ENCODE measurements at places on chromosomes 16 and 17.

DNA sequence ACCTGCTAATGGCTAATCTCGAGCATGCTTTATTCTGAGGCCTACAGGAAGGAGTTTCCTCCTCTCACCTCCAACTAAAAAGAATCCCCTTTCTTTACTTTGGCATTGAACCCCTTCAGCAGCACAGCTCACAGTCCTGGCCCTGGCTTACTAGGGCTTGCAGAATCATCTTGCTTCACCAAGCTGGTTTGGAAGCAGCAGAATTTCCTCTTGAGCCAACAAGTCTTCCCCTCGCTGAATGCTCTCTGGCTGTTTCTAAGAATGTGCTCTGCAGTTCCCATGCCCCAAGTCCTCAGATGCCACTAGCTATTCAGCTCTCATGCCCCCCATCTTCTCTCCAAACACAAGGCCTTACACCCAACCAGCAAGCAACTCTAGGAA is 271.2 kb downstream of the NTN1 start:
- DNase-seq = no peak

- DNase-seq = no peak
Observed at GRCh38 chr17:8052256-8053252, 13.7 kb downstream of the ALOX15B start.

DNA sequence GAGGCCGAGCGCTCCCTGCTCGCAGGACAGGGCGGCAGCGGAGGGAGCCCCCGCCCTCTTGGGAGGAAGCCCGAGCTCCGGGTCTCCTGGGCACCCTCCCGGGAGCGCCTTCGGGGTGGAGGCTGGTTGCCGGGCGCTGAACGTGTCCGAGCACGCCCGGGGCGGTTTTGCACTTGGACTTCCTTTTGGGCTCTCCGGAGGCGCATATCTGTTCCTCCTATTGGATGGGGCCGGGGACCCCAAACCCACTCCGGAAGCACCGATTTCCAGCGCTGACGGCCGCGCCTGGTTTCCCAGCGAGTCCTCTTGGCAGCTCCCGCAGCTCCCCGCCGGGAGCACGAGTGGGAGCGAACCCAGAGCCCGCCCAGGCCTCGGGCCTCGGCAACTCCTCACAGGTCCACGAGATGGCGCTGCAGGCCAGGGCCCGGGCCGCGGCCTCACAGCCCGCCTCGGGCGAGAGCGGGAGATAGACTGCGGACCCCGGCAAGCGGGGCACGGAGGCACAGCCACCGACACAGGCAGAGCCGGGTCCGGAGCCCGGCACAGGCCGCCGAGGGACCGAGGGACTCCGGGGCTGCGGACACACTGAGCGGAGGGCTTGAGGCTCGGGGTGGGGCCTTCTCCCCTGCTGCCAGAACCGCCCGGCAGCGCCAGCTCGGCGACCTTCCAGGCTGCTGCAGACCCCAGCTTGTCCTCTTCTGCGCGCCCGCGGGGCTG is 12.7 kb downstream of the TBX2 start:
- DNase-seq = peak; percentile 78

DNA sequence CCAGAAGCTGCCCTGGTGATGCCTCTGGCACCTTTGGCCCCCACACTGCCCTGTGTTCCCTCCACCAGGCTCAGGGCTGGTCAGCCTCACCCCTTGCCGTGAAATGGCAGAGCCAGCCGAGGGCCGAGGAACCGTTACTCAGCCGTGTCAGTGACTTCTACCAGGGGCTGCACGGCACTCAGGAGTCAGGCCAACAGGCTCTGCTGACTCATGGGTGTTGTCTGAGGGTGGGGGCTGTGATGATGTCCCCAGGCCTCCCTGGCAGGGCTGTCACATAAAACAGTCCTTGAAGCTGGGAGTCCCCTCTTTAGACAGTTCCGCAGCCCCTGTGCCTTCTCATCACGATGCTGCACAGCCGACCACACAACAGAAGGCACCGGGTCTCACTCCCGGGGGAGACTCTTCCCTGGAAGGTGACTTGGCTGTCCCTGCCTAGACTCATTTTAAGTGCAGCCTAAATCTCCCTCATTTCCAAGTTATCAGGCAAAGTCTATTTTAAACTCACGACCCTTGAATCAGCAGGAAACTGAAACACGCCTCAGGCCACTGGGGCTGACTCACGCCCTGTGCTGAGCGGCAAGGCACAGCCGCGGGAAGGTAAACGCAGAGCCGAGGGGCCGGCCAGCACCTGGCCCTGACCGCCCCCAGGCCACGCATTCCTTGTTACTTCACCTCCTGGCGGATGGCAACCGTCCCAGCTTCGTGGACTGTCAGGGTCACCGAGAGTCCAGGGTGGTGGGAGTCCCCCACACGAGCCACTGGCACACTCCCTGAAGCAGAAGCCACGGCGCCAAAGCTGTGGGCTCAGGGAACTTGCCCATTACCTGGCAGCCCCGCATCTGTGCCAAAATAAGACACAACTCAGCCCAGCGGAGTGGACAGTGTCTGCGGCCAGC is 102.6 kb downstream of the ZNF778 start:
- DNase-seq = no peak

- DNase-seq = no peak
Observed at GRCh38 chr16:11507991-11508390, 78.7 kb downstream of the LITAF start.

GRCh38 chr16:14121872-14122271 is 50.8 kb downstream of the MRTFB start:
- DNase-seq = no peak

DNA sequence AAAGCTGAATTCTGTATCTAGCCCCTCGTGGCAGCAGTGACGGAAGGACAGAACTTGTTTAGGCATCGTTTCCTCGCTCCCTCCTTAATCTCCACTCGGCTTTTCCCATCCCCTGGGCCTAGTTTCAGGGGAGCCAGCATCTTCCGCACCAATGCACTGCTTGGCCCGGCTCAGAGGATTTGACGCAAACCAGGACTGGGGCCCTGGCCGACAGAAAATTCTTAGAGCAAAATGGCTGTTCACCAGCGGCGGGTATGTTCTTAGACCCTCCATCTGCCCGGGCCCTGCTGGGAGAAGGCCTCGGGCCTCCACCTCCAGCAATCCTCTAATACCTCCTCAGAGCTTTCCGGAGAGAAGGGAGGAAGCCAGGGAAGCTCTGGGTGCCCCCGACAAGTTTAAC is 54.6 kb downstream of the TBC1D16 start:
- DNase-seq = no peak

GRCh38 chr16:55048745-55049144 is 118.1 kb downstream of the IRX5 start:
- DNase-seq = no peak

DNA sequence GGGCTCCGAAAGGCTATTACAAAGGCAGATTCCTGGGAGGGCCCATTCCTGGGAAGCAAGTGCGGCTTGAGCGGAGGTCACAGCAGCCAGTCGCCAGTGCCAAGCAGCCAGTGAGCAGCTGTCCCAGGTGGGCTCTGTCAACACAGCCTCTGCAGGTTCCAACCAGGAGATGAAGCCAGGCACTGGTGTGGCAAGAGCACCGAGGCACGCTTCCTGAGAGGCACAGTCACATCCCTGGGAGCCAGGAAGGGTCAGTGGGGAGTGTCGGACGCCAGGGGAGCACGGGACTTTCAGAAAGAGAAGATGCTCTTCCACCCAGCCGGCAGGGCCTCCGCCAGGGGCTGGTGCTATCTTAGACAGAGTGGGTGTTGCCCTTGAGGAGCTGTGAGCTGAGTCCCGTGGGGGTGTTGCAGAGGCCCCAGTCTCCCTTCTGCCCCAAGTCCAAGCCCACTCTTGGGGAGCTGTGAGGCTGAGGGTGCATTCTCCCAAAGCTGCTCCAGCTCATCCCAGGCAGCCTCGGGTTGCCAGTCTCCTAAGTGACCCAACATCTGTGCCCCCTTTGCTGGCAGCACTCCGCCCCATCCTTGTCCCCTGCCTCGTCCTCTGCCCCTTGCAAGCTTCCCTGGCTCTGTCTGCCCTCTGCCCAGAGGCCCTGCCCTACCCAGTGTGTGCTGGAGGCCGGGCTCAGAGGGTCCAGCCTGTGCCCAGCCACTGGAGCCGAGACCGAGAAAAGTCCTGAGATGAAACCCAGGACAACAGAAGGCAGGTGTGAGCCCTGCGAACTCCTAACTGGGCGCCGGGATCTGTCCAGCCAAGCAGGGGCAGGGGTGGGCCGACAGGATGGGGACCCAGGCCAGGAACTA is 6.6 kb downstream of the UBALD1 start:
- DNase-seq = no peak

GRCh38 chr17:15650741-15651582 is 31.5 kb upstream of the FBXW10B start:
- no peak for DNase-seq

- DNase-seq = no peak
Observed at GRCh38 chr16:54846766-54847165, 83.9 kb upstream of the IRX5 start.
